Activated CD4-positive, alpha-beta memory T cell treated with anti-CD3 and anti-CD28 coated beads for 36 hours (primary cell): ENCODE measurements at places on chromosomes 12 and 14.

DNA sequence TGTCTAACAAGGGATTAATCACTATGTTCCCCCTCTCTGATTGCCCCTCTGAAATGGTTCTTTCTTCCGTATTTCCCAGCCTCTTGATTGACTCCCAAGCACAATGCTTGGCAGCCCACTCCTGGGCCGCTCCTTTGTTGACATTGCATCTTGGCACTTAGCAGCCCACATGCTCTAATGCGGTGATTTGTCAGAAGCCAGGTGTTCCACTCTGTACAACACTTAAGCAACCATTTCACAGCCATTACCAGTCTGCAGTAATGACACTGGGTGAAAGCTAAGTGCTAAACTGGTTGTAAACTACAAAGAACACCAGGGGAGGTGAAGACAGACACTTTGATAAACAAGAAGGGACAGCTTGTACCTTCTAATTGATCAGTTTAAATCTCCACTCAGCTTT lies 353.5 kb downstream of the TMEM132D start:
- DNase-seq: no peak

DNA sequence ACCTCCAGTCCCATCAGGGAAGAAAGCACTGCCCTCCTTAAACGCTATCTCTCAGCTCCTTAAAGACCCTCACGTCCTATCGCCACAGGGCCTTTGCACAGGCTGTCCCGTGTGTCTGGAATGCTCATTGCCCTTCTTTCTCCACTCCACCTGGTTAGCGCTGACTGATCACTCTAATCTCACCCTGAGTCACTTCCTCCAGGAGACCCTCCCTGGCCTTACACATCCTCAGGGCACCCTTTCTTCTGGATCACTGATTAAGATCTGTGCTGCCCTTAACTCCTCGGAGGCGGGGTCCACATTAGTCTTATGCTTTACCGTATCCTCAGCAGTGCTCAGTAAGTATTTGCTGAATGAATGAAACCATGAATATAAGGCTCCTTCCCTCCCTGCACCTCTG lies 94.7 kb downstream of the SYNE3 start:
- DNase-seq: no peak

DNA sequence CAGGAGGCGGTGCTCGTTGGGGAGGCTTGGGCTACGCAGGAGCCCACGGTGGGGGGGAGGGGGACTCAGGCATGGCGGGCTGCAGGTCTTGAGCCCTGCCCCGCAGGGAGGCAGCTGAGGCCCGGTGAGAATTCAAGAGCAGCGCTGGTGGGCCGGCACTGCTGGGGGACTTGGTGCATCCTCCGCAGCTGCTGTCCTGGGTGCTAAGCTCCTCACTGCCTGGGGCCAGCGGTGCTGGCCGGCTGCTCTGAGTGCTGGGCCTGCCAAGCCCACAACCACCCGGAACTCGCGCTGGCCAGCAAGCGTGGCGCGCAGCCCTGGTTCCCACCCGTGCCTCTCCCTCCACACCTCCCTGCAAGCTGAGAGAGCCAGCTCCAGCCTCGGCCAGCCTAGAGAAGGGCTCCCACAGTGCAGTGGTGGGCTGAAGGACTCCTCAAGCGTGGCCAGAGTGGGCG lies 3.2 kb downstream of the METTL25 start:
- no peak for DNase-seq

- no peak for DNase-seq
These were observed 25.6 kb downstream of the SPATA7 start for GRCh38 chr14:88411039-88411438.

DNA sequence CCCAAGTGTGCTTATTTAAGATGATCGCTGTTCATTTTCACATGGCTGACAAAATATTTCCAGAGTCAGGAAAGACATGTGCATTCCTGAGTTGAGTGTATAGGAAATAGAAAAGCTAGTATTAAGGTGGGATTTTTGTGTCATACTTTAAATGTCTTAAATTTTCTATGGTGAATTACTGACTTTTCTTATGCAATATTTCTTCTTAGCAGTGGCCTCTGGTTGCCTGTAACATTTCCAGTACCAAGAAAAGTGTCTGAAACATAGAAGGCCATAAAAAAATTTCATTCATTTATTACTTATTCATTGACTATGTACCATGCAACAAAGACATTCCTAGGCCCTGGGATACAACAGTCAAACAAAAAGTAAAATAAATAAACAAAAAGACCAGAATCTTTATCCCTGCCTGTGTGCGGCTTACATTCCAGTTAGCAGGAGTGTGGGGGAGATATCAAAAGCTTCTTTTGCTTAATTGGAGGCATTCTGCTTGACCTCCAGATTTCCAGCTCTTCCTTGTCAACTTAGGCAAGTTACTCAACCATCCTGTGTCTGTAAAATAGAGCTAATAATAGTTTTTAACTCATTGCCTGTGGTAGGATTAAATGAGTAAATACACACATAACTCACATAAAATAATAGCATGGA lies 216.3 kb upstream of the FLRT2 start:
- DNase-seq: no peak

GRCh38 chr14:80419345-80419744 lies 208.0 kb upstream of the DIO2 start:
- no peak for DNase-seq

GRCh38 chr12:28759333-28759732 lies 389.7 kb upstream of the FAR2 start:
- no peak for DNase-seq

GRCh38 chr14:90412058-90412457 lies 15.2 kb downstream of the CALM1 start:
- no peak for DNase-seq

- DNase-seq: no peak
These were observed 78.9 kb downstream of the ITPK1 start for GRCh38 chr14:93036652-93037345.
